AG20443 (cell line): ENCODE measurements at places on chromosomes 13 and 19.
A peak's percentile ranks its signal among the peaks of the same experiment; 100 is the strongest.

DNA sequence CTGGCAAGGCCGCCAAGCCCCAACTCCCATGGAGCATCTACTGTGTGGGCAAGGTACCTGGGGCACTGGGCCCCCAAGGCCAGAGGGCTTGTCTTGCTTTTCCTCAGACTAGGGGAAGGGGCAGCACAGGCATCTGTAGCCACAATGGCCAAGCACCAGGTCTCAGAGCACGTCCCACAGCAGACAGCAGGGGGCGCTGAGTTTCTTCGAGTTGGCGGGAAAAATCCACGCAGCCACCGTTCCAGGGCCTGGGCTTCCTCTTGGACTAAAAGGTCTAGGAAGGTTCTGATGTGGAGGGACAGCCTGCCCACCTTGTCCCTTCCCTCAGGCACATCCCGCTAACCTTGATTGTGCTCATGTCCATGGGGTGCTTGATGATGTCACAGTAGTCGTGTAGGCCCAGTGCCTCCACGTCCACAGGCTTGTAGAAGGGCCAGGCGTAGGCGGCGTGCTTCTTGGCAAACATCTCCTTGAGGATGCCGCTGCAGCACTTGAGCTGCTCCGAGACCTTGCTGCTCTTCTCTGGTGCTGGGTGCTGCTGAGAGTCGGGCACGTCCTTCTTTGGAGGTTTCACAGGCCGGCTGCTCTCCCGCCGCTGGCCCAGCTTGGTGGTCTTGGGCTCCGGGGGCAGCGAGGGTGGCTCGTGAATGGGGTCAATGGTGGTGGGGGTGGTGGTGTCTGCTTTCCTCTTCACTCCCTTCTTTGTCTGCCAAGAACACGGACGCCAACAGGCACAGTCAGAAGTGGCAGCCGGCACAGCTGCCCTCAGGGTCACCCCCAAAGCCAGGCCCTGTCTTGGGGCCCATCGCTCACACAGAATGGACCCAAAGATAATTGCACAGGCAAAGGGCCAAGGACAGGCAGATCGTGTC, 32.0 kb upstream of the EPHX3 start:
- DNase-seq = peak; percentile 64

DNA sequence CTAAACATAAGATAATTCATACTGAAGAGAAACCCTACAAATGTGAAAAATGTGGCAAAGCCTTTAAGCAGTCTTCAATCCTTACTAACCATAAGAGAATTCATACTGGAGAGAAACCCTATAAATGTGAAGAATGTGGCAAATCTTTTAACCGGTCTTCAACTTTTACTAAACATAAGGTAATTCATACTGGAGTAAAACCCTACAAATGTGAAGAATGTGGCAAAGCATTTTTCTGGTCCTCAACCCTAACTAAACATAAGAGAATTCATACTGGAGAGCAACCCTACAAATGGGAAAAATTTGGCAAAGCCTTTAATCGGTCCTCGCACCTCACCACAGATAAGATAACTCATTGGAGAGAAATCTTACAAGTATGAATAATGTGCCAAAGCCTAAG, 40.6 kb downstream of the ZNF254 start:
- DNase-seq = no peak

DNA sequence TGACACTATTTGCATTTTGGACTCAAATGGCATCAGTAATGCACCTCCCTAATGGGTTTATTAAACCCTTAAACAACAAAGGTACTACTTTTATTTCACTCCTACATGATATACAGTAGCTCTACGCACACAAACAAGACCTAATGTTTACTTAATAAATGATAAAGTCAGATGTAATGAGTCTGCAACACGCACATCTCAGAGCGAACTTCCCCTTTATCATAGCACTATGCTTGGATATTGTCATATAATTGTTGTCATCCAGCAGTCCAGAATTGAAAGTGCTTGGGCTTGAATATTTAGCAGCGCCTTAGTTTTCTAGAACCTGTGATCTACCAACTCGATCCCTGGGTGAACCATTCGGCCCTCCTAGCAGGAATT, 772 bp downstream of the PARP4 start:
- no peak for DNase-seq

GRCh38 chr13:79340490-79340889, 65.6 kb downstream of the RBM26 start:
- no peak for DNase-seq

- DNase-seq = no peak
Measured at GRCh38 chr19:42544146-42544545, 15.9 kb upstream of the CEACAM1 start.

GRCh38 chr13:63336549-63336948, 1920.9 kb upstream of the PCDH20 start:
- no peak for DNase-seq

- no peak for DNase-seq
Measured at GRCh38 chr19:11479898-11480714, 740 bp downstream of the ELAVL3 start.

DNA sequence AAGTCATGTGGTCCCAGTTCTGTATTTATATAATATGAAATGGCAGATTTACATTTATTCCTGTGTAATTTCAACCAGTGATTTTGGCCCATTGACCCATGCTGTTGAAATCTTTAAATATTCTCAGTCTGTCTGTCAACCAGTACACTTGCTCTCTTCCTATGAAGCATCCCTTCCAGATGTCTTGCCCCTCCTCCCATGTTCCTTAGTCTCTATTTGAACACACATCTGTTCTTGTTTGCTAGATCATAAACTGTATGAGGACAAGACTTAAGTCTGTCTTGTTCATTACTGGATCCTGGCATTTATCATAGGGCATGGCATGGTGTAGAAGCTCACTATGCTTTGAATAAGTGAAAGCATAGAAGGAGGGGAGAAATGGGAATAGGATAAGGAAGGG, 34.9 kb downstream of the STARD13 start:
- no peak for DNase-seq

DNA sequence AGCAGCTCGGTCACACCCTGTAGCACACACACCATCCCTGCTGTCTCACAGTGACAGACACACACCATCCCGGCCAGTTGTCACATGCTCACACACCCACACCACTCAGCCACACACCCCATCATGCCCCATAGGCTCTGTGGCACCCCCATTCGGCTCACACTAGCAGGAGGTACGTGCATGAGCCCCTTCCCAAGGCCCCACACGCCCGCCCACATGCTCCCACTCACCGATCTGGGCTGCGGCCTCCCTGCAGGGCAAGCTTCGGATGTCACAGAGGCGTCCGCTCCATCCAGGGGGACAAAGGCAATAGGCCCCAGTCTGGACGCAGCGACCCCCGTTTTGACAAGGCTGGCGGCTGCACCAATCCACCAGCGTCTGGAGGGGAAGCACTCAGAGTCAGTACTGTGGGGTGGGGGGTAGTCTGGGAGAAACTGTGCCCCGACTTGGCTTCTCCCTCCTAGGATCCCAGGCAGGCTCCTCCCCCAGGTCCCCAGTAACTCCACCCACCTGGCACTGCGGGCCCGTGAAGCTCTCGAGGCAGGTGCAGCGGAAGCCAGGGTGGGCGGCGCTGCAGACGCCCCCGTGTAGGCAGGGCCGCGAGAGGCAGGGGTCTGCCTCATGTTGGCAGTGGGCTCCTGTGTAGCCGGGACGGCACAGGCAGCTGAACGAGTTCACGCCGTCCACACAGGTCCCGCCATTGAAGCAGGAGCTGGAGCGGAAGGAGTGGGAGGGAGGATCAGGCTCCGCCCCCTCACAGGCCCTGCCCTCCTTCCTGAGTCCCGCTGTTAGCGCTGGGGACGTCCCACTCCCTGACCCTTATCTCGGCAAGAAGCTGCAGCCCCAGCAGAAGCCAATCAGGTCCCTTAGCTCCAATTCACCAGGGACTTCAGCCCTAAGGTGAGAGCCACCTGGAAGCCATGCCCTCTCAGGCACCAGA, 20.1 kb downstream of the NOTCH3 start:
- no peak for DNase-seq

DNA sequence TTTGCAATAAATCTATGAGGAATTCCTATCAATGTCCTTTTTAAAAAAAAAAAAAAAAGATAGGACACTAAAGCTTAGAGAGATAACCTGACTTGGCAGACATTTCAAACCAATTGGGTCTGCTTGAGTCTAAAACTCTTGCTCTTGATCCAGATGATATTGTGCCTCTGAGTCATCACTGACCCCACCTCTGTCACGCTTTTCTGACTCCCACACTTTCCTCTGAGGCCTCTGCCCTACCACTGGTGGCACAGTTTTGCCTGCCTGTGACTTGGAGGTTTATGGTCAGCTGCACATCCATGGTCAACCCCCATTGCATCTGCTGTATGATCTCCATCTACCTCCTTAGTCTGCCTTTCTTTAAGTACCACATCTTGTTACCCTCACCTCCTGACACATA, 328.7 kb downstream of the SPRY2 start:
- DNase-seq = peak; percentile 24

DNA sequence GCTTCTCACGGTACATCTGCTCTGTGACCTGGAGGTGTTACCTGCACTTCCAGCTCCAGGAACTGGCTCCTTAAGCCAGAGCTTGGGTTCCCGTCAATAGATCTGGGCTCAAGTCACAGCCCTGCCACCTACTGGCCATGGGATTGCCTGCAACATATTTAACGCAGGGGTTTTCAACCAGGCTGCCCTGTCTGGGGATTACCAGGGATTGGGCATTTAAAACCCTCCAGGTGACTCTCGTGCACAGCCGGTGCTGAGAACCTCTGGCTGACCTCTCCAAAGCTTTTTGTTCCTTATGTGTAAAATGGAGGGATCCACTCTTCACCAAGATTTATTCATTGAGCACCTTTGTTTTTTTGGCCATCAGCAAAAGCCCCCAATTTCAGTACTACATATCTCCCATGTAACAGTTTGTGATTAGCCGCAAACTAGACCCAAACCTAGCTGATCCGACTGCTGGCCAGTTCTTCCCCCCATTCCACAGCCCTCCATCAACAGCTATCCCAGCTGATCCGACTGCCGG, 76.6 kb upstream of the STK24 start:
- DNase-seq = peak; percentile 89

- peak; percentile 57 for DNase-seq
Measured at GRCh38 chr13:109700176-109700575, 86.2 kb downstream of the IRS2 start.

- DNase-seq = no peak
Measured at GRCh38 chr19:17061691-17062090, 13.6 kb downstream of the HAUS8 start.

GRCh38 chr13:95256091-95256490, 45.2 kb downstream of the ABCC4 start:
- peak; percentile 76 for DNase-seq

GRCh38 chr13:79806821-79807220, 325.9 kb downstream of the NDFIP2 start:
- DNase-seq = no peak

DNA sequence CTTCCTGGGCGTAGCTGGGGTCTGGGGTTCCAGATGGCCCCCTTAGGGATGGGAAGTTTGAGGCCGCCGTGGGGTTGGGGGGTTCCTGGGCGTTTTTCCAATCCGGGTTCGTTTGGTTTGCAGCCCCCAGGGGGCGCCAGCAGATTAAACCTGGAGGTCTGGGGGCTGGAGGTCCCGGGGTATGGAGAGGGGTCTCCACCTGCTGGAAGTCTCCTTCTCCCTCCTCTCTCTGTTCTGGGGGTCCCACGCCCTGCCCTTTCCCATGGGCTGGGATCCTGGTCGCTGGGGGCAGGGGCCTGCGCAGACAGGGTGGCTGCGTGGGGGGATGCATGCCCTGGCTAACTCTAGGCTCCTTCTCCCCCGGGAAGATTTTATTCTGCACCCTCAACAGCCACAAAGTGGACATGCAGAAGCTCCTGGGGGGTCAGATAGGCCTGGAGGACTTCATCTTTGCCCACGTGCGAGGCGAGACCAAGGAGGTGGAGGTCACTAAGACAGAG, 899 bp downstream of the GIPC3 start:
- DNase-seq = no peak

DNA sequence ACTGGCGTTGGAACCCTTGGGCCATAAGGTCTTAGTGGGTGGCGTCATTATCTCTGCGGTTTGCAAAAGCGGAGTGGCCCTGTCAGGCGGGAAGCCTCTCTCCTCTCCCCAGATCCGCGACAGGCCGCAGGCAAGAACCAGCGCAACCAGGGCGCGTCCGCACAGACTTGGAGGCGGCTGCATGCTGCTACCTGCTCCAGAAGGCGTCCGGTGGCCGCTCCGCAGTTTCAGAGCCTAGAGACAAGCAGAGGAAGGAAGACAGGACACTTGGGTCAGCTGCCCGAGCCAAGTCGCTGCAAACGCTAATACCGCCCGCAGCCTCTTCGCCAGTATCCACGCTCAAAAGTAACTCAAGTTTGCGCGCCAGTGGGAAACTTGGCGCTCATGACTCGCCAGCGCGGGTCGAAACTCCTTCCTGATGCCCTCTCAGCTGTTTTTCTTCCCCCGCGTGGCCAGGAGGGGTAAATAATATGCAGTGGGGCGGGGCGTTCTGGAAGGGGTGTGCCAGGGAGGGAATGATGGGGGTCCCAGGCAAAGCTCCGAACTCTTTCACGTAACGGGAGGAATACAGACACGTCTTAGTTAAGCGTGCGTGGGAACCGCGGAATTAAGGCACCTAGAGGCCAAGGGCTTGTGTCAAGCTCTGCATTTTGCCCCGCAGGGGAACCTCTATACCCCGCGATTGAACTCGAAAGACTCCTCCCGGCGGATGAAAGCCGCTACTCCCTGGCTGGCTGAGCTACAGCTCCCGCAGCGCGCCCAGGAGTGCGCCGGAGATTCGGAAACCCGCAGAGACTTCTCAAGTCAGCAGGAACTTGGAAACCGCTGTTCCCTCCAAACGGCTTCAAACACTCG, at the start of gene EDNRB:
EDNRB (minus strand) TSS at position 441 of the 855 bp plus-strand sequence; CDS start at position 183, 258 bp downstream.
- DNase-seq = peak; percentile 44

DNA sequence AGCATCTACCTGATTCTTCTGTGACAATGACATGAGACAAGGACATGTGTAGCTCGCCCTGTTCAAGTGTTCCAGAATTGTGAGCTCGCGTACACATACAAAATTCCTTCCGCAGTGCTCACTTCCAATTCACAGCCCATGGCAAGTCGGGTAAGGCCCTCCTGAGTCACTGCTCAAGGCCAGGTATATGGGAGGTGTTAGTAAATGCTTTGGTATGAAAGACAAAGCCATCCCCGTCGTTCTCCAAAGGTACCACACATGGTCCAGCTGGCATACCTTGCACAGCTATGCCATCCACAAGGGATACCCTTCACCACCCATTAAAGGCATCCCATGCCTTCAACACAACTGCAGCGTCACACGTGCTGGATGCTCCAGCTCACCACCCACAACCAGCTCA, 4.4 kb upstream of the ELL start:
- DNase-seq = no peak

- DNase-seq = peak; percentile 86
Measured at GRCh38 chr19:8654591-8655339, 24.3 kb downstream of the NFILZ start.
